ENCODE measurements at places on chromosomes 7 and 10.

DNA sequence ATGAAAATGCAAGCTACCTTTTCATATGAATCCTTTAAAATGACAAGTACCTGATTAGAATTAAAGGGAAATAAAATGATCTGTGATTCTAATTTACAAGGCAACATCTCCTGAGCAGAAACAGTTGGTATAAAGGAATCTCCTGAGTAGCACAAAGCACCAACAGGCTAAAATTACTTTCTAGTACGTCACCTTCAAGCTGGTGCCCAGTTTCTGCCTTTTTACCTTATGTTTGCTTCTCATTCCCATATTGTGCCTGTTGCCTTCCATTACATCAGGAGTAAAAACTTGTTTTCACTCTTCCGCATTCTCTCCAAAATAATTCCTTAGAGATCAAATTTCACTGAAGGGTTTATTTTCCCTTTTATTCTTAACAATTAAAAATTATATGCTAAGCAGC, 587.1 kb upstream of the KCND2 start:
- DNase-seq = no peak

DNA sequence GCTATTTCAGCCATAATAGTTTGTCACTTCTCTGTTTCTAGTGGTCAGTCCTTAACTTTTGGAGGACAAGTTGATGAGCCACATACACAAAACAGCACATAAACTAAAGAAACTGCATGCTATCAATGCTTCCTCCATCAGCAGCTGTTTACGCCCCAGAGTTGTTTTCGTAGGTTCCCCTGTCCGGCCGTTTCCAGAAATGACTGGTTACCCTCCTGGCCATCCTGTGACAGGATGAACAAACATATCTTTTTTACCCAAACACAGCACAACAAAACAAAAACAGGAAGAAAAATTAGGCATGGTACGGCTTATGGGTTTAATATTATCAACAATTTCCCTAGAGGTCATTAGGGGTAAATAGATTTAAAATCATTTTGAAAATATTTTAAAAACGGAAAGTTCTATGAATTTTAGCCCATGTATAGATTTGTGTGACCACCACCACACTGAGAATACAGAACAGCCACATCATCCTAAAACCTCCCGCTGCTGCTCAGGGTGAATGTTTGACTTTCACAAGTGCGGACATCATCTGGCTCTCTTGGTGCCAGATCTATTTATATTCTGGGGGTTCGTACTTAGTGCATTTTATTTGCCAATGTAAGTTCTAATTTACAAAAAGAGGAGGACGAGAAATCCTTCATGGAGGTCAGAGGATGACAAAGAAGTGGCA, 74.8 kb downstream of the HIPK2 start:
- DNase-seq = no peak

DNA sequence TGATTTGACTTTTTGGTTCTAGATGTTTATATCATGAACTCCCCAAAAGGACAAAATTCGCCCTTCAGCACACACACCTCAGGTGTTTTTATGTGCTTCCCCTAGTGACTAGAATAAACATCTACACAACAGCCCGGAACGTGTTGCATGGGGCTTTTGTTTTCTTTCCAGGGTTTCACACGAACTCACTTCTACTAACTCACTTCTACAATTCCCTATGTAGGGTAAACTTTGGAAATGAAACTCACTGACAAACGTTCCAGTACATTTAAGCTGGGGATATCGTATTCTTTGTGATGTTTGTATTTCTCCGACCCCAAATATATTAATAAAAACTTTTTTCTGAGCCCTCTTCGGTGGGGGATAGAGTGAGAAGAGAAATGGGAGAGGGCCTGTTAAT, 1.4 kb downstream of the TRA2A start:
- no peak for DNase-seq

DNA sequence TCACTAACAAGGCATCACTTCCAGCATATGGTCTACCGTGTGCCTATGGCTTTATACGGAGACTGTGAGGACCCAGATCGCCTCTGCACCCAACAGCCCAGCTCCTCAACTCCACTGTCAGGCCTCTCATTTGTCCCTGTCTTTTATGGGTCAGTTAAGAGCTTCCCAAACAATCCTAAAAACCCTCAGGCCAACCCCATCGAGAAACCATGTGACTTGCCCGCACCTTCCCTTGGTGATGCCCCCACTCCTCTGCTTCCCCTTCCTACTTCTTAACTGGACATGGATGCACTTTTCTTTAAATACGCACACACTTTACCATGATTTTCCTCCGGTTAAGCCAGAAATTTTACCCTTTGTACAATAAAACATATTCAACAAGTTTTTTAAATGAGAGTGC, 46.8 kb downstream of the BAIAP2L1 start:
- DNase-seq = no peak

DNA sequence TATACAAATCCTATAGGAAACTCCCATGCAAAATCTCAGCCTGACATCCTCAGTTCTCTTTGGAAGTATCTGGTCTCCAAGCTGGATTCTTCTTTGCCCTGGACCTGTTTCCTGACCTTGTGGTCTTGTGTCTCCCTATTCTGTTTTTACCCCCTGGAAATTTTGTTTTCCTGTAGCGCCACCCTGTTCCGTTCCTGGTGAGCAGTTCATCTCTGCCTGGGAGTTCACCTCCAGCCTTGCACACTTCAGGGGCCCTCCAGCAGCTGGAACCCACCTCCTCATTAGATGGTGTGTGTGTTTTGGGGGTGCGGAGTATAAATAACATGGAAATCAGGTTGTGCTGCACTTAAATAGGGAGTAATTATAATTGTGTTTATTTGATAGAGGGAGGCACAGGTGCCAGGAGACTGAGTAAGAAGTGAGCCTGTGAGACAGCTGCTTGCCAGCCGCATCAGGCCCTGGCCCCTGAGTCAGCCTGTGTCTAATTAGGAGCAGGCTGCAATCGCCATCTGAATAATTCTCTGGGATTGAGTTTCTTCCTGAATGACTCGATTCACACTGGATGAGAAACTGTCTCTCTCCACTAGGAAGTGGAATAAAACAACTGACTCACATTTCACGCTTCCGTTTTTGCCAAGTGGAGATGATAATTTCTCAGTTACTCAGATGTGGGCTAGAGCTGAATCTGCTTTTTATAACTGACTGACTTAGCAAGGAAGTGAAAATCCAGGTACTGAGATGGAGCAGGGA, 69.4 kb upstream of the HECTD2 start:
- peak; percentile 47 for DNase-seq

GRCh38 chr7:95921543-95921942, 149.2 kb downstream of the DYNC1I1 start:
- DNase-seq = no peak

DNA sequence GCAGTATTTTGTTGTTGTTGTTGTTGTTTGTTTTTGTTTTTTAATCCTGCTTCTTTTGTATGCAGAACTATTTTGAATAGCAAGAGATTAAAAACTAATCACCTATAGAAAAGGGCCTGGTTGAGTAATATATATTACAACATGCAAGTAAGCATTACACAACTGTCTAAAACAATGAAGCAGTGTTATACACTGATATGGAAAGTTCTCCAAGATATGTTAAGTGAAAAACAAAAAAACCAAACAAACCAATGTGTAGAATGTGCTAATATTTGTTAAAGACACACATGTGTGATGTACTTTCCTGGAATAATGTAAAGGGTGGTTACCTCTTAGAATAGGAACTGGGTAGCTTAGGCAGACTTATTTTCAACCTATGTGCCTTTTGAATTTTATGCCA, 117.4 kb downstream of the ZNF365 start:
- no peak for DNase-seq

- no peak for DNase-seq
Observed at GRCh38 chr10:110413903-110414547, 83.7 kb upstream of the DUSP5 start.

DNA sequence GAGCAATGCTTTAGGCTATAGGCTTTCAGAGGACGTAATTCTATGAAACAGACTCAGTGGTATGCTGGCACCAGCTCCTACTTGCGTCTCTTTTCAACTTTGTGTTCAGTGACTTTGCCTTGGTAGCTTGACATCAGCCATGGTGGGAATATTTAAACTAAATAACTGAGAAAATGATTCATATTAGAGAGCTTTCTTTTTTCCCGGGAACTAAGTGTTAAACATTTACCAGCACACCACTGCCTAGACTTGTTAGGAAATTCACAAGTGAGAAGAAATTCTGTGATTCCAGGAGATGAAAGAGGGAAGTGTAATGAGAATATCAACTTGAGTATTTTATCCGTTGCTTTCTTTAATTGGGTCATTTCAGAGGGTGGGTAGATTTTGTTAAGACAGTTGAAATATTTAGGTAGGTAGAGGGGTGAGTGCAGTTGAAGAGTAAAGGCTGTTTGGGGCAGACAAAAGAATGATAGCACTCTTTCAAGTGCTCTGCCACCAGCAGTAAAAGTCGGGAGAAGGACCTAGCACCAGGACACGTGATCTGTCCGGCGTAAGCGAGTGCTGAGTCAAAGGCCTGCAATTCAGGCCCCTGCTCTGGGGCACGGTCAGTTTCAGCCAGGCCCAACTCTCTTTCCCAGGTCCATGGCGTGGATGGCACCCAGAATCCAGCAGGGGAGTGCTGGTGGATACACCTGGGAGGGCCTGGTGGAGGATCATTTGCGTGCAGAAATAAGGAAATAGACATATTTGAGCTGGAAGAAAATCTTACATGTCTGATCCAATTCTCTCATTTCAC, 206.3 kb downstream of the SNX10 start:
- DNase-seq = no peak

GRCh38 chr10:43839973-43840372, 191.3 kb upstream of the ZNF32 start:
- no peak for DNase-seq

DNA sequence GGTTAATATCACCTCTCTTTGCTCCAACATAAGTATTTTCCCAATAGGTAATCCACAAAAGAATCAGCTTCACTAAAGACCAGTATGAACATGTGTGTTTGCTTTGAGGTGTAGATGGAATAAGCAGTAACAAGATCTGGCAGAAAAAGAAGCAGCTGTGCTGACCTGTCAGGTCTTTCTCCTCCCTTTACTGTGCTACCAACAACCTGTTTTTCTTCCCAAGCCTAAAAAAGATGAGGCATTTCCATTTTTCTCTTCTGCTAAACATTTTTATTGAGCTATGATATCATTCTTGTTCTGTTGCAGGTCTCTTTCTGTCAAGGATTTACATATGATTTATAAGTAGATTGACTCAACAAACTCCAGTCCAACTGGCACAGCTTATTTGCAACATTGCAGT, 315.2 kb upstream of the GLI3 start:
- no peak for DNase-seq

- DNase-seq = no peak
Observed at GRCh38 chr7:33448035-33448434, 318.7 kb downstream of the BBS9 start.

DNA sequence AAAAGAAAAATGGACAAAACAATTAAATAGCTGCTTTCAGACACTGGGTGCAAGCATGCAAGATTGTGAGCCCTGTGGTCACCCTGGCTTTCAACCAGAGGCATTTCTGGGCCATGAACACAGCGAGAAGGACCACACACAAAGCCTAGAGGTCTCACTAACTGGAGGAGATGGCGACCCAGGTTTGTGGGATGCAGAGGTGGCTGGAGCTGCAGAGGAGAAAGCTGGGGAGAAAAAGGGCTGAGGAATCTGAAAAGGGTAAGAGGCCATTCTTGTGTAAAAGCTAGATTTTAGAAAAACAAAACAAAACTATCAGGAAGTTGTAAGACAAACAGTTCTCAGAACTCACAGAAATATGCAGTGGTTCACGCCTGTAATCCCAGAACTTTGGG, 30.1 kb upstream of the PTPRN2 start:
- no peak for DNase-seq

- peak; percentile 38 for DNase-seq
Observed at GRCh38 chr7:141072548-141073172, 1.2 kb upstream of the TMEM178B start.

DNA sequence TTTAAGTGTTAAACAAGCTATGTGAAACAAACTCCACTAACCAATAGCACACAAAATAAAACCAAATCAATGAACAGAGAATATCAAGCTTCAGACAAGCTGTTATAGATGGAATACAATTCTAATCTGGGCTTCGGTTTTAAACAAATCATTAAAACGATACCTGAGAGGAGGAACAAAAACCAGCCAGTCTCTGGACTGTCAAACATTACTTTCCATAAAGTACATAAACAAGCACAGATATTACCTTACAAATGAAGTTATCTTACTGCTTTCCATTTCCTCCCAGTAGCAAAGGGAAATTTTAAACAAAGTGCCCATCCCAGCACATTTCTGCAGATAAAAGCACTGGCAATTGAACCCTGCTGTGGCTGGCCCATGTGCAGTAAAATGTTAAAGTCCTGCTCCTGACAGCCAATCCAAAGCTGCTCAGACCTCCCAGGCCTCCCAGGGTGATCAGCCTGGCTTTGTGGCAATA, 128.0 kb downstream of the NRCAM start:
- no peak for DNase-seq

- no peak for DNase-seq
Observed at GRCh38 chr7:5360451-5360850, 63.2 kb downstream of the TNRC18 start.

DNA sequence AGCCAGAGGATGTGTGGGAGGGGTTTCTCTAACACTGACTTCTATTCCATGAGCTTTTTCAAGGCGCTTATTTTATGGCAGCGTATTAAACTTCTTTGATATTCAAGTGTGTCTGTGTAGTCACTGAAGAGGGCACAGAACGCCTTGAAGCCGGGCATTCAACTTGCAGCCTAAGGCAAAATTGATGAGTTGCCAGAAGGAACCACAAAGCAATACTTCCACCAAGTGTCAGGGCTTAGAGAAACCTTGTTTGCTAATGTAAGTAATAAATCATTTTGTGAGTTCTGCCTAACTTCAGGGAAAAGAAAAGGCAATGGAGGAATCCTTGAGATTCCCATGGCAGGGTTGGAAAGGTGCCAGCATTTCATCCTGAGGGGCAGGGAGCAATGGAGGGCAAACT, 163.8 kb downstream of the LCOR start:
- DNase-seq = no peak

GRCh38 chr7:129771928-129772479, 160.5 kb downstream of the NRF1 start:
- DNase-seq = no peak

DNA sequence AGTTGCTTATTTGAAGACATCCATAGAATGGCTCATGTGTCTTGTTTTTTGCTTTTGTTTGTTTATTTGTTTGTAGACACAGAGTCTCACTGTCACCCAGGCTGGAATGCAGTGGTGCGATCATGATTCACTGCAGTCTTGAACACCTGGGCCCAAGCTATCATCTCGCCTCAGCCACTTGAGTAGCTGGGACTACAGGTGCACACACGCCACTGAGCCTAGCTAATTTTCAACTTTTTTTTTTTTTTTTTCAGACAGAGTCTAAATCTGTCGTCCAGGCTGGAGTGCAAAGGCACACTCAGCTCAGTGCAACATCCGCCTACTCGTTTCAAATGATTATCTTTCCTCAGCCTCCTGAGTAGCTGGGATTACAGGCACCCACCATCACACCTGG, 83.3 kb upstream of the KLF6 start:
- no peak for DNase-seq

GRCh38 chr10:78405231-78405630, 371.6 kb downstream of the RPS24 start:
- no peak for DNase-seq

- no peak for DNase-seq
Observed at GRCh38 chr10:102404361-102405107, 9.0 kb downstream of the NFKB2 start.

- DNase-seq = no peak
Observed at GRCh38 chr7:1842321-1843221, 172.5 kb downstream of the ELFN1 start.
